ENCODE measurements at places on chromosomes 5 and 9.

GRCh38 chr9:109639674-109640579, 140.1 kb upstream of the PALM2AKAP2 start:
- peak; percentile 47 for DNase-seq

DNA sequence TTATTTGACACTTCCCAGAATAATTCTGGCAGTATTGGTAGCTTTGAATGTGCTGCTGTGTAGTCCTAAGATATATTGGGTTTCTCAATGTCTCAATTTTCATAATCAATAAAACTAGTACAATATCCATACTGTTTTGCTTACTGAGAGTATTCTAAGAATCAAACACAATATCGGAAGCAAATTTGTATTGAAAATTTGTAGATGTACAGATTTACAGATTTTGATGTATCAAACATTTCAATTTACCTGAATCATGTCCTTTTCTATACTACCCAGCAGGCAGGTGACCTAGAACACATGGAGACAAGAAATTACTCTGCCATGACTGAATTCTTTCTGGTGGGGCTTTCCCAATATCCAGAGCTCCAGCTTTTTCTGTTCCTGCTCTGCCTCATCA, at the start of gene OR13D1:
Gene OR13D1 (plus strand): TSS at position 301 of the 400 bp plus-strand sequence. CDS start 0 bp downstream, at position 301.
- no peak for DNase-seq

- no peak for DNase-seq
These were observed 68.7 kb upstream of the CTSL start for GRCh38 chr9:87657190-87657589.

DNA sequence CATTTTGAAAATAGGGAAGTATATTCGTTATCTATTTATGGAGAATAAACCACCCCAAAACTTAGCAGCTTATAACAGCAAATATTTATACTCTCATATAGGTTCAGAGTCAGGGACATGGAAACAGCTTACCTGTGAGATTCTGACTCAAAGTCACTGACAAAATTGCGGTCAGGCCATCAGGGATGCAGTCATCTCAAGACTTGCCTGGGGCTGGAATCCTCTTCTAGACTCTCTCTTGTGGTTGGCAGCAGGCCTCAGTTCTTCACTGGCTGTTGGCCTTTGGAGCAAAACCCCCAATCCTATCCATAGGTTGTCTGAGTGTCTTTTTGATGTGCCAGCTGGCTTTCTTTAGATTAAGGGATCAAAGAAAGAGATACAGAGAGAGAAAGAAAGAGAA, 275.6 kb downstream of the SEC61B start:
- DNase-seq = no peak

DNA sequence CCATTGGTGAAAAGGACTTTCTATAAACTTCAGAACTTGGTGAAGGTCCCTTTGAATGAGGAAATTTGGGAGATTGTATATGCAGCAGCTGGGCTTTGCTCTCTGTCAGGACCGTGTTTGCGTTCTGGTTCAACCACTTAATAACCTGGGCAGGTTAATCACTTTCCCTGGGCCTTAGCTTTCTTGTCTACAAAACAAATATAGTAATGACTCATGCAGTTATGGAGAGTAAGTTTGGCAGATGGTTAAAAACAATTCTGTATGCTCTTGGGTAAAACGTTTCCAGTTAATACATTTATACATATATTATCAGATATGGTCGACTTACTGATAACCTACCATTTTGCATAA, 197.0 kb downstream of the ARHGEF28 start:
- DNase-seq = no peak

- DNase-seq = no peak
These were observed 262.0 kb upstream of the FBXL7 start for GRCh38 chr5:15238006-15238405.

DNA sequence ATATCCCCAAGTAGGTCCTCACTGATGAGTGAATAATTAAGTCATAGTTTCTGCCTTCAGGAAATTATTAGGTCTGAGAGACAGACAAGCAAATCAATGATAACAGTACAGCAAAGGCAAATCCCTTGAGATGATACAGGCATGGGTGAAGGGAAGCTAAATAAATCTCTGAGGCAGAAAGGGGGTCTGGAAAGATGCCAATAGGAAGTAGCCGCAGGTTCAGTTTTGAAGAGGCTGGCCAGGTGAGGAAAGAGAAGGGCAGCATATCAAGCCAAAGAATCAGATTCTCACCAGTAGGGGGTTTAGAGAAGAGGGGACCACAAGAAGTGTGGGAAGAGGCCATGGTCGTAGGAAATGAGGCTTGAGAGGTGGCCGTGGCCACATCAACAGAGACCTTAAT, 85.8 kb downstream of the KIAA1958 start:
- DNase-seq = no peak

DNA sequence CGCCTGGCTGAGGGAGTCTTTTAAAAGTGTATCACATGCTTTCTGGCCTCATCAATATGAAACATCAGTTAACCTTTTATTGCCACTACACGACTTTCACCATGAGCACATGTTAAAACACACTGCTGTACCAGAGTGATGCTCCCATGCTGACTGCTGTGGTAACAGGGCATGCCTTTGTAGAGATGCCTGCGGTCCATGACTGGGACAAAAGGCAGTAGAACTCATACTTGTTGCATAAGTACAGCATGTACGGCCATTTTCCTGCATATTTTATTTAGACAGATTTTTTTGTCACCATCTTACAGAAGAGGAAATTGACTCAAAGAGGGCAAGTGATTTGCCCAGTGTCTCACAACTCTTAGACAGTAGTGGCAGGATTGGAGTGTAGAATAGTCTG, 105.7 kb upstream of the ADAMTSL1 start:
- no peak for DNase-seq

- DNase-seq = peak; percentile 10
These were observed 1.1 kb downstream of the LURAP1L start for GRCh38 chr9:12775679-12776512.

DNA sequence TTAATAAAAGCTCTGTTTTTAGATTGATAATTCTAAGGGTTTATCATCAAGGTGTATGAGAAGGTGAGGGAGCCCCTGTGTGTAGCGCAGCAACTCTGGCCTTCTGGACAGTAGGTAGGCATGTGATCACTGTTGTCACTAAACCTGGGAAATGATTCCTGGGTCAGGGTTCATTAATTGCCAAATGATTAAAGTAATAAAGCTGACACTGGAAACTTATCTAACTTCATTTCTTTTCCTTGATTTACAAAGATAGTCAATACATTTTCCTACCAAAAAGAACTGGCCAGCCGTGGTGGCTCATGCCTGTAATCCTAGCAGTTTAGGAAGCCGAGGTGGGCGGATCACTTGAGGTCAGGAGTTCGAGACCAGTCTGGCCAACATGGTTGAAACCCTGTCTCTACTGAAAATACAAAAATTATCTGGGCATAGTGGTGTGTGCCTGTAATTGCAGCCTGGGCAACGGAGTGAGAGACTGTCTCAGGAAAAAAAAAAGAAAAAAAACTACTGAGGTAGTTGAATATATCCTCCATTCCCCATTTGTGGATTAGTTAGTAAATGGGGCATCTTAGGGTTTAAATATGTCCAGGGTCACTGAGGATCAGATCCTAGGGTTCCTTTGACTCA, 2.4 kb downstream of the EHMT1 start:
- no peak for DNase-seq

DNA sequence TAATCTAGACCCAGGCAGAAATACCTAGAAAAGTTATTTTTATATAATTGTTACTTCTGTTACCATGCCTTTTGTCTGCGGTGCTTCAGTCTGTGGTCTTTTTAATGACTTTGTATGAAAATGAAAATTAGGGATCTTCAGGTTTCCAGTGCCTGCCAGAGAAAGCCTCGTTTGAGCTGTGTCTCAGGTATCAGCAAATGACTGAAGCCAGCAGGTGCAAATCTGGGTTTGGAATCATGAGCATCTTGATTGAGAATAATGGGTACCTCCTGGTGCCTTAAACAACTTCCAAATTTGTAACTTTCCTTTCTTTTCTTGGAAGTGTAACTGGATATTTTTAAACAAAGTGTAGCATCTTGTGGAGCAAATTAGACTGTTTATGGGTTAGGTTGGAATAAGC, 4.3 kb downstream of the ZBTB34 start:
- no peak for DNase-seq

GRCh38 chr5:58318468-58318867, 141.4 kb downstream of the PLK2 start:
- DNase-seq = no peak

DNA sequence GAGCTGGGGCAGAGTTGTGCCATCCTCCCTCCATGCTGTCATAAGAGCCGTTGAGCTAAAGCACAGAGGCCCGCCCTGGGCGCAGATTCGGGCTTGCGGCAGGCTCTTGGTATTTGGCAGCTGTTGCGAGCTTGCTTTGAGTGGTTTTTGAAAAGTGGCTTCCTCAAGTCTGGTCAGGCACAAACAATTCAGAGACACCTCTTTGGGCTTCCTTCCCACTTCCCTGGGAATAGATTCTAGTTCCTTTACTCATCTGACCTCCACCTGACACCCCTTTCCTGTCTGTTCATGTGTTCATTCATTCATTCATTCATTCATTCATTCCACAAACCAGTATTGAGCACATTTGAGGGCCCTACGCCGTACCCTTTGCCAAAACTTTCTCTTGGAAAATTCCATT, 27.4 kb downstream of the NCS1 start:
- DNase-seq = no peak

- no peak for DNase-seq
These were observed 1.9 kb downstream of the RAI14 start for GRCh38 chr5:34657988-34658387.

DNA sequence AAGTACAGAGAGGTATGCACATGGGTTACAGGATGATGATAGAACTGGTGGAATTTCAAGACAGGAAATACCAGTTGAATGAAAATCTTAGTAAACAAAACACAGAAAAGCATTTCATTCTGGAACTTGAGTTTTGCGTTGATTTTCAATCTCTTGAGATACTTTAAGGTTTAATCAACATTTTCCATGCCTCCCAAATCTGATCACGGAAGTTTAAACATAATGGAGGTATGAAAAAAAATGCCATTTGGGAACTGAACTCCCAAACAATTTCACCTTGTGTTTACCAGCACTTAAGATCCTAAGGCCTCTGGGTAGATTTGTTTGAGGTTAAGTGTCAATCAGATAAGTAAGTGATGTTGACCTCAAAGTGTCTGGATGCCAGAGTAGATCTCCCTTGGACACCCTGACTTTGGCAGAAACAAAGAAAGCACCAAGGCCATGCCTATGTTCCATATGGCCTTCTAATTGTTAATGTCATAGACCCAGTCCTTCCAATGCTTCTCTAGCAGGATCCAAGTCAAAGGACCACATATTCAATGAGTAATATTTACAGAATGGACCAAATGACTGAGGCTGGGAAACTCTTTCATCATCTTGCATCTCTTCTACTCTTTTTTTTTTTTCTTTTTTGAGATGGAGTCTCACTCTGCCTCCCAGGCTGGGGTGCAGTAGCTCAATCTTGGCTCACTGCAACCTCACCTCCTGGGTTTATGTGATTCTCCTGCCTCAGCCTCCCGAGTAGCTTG, 216.9 kb downstream of the ARRDC3 start:
- DNase-seq = no peak

DNA sequence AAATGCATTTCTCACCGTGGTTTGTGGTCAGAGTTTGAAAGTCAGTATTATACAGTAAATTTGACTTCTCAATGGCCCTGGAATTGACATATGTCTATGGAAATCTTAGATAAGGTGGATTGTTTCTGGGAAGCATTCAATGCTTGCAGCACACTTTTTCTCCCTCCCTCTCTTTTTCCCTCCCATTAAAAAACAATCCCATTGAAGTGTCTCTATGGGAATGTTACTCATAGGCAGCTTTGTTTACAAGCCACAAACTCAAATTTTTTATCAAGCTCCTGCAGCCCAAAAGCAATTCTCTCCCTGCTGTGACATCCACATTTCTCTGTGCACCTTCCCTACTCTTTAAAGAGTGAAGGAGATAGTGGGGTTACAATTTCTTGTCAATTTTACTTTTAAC, 292.1 kb downstream of the ARRDC3 start:
- no peak for DNase-seq

- DNase-seq = no peak
These were observed 26.6 kb upstream of the OR2K2 start for GRCh38 chr9:111356481-111357244.

DNA sequence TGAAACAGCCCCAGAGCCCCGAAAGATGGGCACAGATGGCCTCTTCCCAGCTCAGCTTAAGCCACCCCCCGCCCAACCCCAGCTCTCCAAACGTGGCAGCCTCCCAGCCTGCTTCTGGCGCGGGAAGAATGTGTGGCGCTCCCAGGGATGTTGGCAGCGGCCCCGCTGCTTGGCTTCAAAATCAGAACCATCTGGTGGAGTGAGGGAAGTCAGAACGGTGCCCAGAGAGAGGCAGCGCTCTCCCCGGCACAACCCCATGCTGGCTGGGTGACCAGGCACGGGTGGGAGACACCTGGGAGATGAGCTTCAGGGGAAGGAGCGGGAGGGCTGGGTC, 72.7 kb upstream of the ORM1 start:
- no peak for DNase-seq

GRCh38 chr9:132903574-132904492, 25.1 kb downstream of the SPACA9 start:
- DNase-seq = no peak

GRCh38 chr9:19378164-19378563, 1.9 kb downstream of the RPS6 start:
- no peak for DNase-seq

- DNase-seq = no peak
These were observed 177.9 kb downstream of the COX7C start for GRCh38 chr5:86795659-86796058.

DNA sequence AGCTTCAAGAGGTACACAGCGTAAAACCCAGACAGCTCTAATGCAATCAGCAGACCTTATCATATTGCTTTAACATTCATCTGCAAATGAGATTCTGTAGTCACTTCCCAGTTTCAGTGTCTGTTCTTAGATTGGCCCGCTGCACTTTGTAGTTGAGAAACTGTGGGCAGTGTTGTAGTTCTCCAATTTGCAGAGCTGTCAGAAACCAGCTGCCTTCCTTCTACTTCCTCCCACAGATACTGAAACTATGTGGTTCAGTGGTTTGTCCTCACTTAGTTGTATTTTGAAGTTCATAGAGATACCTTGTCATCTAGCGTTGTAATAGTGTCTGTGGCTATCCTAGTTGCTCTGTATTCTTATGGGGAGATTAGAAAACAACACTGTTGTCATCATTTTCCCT, 39.6 kb upstream of the TRIM36 start:
- DNase-seq = peak; percentile 80

DNA sequence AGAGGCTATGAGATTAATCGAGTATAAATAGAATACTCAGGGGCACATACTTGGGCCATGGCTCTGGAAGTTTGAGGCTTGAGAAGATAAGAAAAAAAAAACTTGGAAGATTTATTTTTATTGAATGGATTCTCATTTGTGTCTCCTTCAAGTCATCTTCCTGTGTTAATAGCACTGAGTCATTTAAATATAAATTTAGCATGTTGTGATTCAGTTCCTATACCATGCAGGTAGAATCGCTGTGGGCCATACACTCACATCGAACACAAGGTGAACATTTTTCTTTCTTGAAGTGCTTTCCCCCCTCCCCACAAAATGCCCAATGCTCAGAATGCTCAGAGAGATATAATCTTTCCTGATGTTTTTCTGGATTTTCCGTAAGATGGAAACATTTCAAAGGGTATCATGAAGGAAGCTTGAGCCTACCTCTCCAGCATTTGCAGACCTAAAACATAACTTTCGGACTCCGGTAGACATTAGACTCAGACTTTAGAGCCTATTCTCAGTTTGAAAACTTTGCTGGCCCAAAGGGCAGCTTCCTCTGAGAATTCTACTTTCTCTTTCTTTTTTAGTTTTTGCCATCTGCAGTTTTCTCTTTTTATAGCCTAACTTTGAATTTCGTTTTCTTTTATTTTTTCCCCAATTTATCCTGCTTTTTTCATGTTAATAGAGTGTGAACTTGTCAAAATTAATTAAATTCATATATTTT, 737.6 kb upstream of the NUDT12 start:
- DNase-seq = no peak
